ENCODE measurements at places on chromosomes 6 and 20.

GRCh38 chr6:33794910-33795623 lies 6.1 kb upstream of the LEMD2 start:
- no peak for DNase-seq

- DNase-seq, result no peak
Measured at GRCh38 chr6:119978274-119978889, 628.8 kb upstream of the MAN1A1 start.

DNA sequence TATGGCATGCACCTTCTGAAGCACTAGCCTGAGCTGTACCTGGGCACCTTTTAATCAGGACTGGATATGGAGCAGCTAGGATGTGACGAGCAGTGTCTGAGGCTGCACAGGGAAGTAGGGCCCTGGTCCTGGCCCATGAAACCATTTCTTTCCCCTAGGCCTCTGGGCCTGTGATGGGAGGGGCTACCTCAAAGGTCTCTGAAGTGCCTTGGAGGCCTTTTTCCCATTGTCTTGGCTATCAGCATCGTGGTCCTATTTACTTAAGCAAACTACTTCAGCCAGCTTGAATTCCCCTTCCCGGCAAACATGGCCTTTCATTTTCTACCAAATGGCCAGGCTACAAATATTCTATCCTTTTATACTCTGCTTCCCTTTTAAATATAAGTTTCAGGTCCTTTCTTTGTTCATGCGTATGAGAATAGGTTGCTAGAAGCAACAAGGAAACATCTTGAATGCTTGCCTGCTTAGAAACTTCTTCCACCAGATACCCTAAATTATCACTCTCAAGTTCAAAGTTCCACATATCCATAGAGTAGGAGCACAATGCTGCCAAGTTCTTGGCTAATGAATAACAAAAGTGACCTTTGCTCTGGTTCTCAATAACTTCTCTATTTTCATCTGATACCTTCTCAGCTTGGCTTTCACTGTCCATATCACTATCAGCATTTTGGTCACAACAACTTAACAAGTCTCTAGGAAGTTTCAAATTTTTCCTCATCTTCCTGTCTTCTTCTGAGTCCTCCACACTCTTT lies 673.1 kb downstream of the HTR1B start:
- no peak for DNase-seq

- no peak for DNase-seq
Measured at GRCh38 chr6:135183532-135184440, 2.7 kb downstream of the MYB start.

- DNase-seq, result no peak
Measured at GRCh38 chr6:139251045-139251690, 40.6 kb downstream of the TXLNB start.

DNA sequence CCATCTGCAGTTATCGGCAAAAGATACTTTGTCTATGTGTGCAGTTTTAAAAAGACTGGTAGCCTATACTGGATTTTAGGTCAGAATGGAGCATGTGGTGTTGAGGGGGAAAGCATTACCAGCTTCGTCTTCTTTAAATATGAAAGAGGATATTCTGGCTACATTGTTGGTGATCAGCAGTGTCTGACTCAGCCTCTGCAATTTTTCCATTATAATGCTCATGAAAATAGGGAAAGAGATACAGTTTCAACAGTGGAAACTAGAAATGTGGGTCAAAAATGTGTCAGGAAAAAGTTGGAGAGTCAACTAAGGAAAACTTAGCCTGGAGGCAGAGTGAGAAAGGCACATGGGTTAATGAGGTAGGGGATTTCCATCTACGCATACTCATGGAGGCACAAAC lies 45.2 kb downstream of the HDGFL1 start:
- DNase-seq, result no peak

- DNase-seq, result no peak
Measured at GRCh38 chr20:12947691-12948090, 61.1 kb upstream of the SPTLC3 start.

- no peak for DNase-seq
Measured at GRCh38 chr6:26525838-26526237, 12.3 kb upstream of the HMGN4 start.

GRCh38 chr6:26087284-26088115 lies at the start of gene HFE:
Gene HFE (plus strand): TSS chr6:26087429. CDS start chr6:26087441, 12 bp downstream.
- DNase-seq, result no peak

GRCh38 chr6:164098857-164099267 lies 684.3 kb downstream of the QKI start:
- no peak for DNase-seq

DNA sequence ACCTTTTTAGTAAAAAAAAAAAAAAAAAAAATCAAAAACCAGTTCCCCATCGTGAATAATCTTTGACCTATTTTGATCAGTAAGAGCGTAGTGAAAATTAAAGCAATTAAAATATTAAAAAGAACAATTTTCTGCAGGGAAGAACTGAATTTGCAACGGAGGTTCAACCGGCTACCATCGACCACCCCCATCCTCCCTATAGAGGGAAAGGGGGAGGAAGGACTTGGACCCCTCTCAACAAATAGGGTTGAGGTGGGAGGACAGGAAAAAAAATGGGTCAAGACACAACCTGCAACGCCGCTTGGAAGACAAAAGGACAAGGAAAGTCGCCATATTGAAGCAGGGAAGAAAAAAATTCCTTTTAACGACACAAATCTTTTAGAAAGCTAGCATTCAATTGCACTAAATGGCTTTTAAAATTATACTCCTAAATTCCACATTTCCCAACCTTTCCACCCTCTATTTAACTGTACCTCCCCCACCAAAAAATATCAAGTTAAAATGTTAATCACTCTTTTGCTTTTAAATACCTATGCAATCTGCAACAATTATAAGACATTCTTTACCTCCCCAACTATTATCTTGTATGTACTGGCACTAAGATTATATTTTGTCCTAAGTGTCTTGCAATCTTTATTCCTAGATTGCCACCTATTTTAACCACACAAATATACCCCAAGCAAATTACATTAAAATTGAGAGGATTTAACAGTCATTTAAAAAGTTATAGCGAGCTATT lies 1.7 kb downstream of the PPP1R10 start:
- DNase-seq, result no peak

DNA sequence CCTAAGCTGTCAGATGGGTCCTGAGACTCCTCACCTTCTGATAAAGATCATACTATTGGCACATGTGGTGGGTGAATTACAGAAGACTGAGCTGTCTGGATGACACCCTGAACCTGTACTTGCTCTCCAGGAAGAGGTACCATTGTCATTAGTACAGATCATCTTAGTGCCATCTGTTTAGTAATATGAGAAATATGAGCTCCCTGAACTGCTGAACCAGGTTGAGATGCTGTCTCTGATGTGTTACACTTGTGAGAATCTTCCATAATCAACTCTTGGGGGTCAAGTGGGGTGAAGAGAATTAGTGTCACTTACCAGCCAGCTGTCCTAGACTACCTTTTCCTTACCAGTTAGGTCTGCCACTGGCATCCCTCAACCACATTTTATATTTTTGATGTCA lies 531.0 kb downstream of the EPHA7 start:
- no peak for DNase-seq

- no peak for DNase-seq
Measured at GRCh38 chr6:35091346-35092083, 49.6 kb downstream of the TCP11 start.

DNA sequence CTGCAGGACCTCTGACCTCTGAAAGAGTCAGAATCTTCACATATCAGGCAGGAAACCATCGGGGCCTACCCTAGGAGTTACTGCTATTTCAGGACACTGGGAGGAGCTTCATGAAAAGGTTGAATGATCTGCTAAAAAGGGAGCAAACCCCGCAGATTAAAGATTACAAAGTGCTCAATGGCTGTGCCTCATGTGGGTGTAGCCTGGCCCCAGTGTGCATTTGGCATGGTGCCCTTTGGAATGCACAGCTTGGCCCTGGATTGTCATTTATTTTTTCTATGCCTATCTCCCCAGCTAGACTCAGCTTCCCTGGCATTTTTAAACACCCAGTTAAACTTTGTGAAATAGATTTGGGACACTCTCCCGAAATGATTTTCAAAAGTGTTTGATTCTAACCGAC lies 368.5 kb upstream of the SPTLC3 start:
- no peak for DNase-seq

- no peak for DNase-seq
Measured at GRCh38 chr6:24408719-24409410, 6.1 kb downstream of the MRS2 start.

DNA sequence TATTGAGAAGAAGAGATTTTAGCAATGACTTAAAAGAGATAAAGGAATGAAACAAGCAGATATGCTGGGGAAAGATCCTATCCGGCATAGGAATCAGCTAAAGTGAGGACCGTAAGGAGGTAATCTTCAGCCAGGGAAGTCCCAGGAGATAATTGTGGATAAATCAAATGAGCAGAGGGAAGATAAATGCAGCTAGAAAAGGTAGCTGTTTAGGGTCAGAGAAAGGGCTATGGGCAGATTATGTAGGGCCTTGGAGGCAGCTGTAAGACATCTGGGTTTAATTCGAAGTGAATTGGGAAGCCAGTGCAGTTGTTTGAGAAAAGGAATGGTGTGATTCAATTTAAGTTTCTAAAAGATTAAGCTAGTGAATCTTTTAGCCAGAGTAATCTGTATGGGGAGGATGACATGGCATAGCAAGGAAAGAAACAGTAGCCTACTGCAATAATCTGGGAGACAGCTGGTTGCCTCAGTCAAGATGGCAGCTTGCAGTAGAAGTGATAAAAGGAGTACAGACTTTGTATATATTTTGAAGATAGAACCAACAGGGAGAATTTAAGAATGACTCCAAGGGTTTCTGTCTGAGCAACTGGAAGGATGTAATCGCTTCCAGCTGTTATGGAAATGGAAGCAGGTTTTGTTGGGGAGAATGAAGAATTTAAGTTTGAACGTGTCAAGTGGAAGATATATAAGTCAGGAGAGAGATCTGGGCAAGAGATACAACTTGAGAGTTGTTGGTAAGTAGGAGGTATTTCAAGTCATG lies 552.3 kb upstream of the FLRT3 start:
- DNase-seq, result no peak

GRCh38 chr6:53536561-53536960 lies 8.3 kb downstream of the GCLC start:
- DNase-seq, result no peak

DNA sequence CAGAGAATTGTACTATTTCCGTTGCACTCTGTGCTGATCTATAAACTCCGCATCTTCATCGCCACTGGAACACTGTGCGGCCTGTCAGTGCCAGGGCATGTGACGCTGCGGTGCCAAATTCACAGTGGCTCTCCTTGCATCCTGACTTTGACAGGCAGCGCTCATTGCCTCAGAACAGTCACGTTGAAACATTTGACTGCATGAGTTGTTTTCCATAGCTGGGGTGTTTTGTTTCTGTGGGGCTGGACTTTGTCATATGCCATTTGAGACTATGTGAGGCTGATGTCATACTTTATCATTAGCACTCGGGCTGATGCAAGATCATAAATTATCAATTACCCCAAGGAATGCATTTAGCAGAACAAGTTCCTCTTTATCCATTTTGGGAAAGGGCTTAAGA lies 32.7 kb downstream of the CFAP61 start:
- no peak for DNase-seq

DNA sequence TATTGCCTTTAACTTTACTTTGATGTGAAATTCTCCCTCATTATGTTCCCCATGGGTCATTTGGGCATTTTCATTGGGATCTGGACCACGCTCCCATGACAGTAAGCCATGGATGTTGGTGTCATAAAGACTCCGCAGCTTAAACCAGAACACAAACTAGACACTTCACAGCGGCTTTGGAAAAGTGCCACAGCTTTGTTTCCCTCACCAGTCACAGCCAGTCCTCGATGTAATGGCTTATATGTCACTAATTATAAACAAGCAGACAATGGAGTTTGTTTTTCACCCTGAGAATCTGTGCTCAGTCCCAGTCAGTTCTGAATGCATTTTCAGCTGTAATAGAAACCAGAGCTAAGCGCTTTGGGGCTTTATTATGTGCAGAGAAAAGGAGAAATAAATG lies 23.2 kb upstream of the DAAM2 start:
- no peak for DNase-seq

DNA sequence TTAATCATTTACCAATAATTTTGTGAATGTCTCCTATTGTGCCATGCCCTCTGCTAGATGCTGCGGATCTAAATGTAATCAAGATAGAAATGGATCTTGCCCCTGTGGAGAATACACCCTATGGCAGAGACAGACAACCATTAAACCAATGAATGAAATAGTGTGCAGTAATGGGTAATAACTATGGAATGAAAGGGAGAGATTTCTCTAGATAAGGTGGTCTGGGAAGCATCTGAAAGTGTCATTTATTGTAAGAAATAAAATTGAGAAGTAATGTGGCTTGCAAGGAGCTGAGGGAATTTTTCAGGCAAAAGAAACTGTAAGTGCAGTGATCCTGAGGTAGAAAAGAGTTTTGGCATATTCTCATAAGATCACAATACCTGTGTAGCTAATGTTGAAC lies 430.0 kb downstream of the LMBRD1 start:
- no peak for DNase-seq

GRCh38 chr20:42641886-42642285 lies 547.8 kb downstream of the PTPRT start:
- DNase-seq, result no peak

DNA sequence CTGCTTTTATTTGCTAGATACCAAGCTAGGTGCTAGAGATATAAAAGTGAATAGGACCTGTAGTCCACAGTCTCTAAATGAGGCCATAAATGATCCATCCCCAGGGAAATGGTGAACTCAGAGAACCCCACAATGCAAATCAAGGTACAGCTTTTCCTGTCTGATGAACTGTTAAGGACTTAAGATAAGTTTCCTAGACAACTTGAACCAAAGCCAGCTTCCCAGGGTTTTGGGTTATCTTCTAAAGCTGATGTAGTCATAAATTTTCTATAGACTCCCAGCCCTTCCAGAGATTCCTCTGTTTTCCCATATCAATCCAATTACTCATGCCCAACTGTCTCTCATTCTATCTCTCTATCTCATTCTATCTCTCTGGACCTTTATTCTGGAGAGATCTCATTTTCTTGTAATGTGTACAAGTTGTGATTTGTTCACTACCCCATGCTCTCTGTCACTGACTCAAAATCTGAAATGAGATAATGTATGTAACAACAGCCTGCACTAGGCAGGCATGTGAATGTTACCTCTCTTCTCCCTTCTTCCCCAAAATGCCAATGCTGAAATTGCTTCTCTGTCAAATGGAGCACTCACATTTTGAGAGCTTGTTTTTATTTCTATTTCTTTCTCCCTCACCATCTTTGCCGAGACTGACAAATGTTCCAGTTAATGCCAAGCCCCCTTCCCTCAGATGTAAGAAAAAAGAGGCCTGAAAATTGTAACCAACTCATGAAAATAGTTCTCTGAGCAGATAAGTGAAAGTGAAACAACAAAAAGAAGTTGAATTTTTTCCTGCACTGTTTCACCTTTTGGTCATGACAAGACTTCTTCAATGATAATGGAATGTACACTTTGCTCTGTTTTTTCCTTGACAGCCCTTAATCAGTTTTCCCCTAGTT lies 279.9 kb downstream of the SLC35F1 start:
- no peak for DNase-seq

DNA sequence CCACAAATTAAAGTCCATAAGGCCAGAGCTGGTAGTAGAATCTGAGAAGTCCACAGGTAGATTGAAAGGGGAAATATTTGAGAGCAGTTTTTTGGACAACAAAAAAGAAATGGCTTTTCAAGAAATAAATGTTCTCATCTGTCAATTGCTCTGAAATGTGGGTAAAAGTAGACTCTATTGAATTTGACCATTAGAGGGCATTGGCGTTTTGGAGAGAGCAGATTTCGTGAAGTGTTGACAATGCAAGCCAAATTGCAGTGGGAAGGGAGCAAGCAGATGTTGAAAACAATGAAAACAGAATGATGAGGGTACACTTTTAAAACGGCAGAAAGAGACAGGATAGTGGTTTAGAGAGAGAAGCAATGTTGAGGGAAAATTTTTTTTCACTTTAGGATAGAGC lies 149.1 kb upstream of the FAM83B start:
- no peak for DNase-seq
